Stomach (tissue), 19 donors: ENCODE measurements at places on chromosomes 3 and 15. TPM values are rescaled to one million over a fixed set of nuclear protein-coding genes. Genes with fewer than 3 reads are reported as not detected.
A peak's percentile ranks its signal among the peaks of the same experiment; 100 is the strongest.

GRCh38 chr15:83477172-83477807, 30.1 kb downstream of the SH3GL3 start:
- peak; percentile 64 for DNase-seq

- peak; percentile 77 for DNase-seq
These were observed 607 bp upstream of the IMP3 start for GRCh38 chr15:75640483-75641178.

- DNase-seq: no peak
These were observed 252.5 kb downstream of the SUCLG2 start for GRCh38 chr3:67401921-67402320.

DNA sequence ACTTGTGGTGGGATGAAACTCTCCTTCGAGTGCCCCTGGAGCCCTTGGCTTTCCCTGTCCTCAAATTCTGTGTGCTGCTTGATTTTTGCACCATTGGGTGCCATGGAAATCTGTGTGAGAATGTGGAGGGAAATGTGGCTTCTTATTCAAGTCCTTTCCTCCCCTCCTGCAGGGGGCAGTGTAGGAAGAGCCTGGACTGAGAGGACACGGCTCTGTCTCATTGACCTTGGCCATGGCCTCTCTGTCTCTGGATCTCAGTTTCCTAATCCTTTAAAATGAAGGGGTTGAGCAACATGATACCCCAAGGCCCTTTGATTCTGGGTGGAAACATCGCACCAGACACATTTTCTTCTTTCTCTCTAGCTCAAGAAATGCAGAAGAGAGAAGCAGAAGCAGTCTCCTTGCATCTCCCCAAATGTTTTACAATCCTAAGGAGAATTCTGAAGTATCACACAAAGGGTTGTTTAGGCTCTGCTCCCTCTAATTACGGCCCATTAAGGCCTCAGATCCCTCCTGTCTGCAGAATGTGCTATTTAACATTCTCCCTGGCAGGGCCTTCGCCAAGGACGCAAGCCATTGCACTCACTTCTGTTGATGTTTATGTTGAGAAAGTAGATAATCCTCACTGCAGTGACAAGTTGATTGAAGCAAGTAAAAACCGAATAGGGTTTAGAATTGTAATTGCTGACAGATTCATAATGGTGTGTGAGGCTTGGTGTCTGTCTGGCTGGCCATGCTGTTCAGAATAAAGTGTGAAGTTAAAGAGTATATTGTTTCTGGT, 169.1 kb downstream of the TPRG1 start:
- DNase-seq: no peak

AGBL1 gene
- under 0.01 TPM for total RNA-seq

CPLX3 gene
- total RNA-seq: 37.5 TPM

DNA sequence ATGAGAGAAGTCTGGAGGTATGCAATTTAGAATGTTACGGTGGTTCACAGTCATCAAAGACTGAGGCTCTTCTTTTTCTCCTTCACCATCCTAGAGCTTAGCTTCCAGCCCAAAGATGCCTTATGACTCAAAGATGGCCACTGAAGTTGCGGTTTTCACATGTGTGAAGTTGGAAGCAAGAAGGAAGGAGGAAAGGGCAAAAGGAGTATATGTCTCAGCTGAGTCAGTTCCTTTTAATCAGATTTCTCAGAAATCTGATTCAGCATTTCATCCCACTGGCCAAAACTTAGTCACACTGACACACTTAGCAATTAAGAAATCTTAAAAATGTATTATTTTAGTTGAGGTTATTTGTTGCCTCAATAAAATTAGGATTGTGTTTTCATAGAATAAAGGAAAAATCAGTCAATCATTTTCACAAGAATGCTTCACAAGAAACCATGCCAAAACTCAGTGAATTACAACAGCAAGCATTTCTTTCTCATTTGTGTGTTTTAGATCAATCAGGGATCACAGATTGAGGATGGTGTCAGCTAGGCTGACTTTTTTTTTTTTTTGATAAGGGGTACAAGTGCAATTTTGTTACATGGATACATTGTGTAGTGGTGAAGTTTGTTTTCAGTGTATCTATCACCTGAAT, 211.1 kb upstream of the GADL1 start:
- no peak for DNase-seq

- DNase-seq: no peak
These were observed 3.6 kb downstream of the CADM2 start for GRCh38 chr3:84962415-84962814.

GRCh38 chr3:108183971-108184370, 38.3 kb downstream of the IFT57 start:
- DNase-seq: no peak

- DNase-seq: peak; percentile 6
These were observed 71.7 kb downstream of the CYP19A1 start for GRCh38 chr15:51266656-51267050.

DNA sequence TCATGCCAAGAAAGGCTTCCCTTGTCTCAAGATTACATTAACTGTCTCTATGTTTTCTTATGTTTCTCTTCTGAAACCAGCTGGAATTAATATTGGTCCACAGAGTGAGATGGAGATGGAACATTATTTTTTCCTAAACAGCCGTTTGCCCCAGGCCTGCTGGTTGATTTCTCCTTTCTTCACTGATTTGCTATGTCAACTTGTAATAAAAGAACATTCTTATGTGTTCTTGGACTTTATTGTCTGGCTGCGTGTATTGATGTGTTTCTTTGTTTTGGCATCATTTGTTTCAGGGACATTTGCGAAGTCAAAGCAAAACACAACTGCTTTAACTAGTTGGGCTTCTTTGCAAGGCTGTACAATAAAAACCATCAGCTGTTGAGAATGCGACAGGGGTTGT, 168.5 kb downstream of the FAM43A start:
- no peak for DNase-seq

DNA sequence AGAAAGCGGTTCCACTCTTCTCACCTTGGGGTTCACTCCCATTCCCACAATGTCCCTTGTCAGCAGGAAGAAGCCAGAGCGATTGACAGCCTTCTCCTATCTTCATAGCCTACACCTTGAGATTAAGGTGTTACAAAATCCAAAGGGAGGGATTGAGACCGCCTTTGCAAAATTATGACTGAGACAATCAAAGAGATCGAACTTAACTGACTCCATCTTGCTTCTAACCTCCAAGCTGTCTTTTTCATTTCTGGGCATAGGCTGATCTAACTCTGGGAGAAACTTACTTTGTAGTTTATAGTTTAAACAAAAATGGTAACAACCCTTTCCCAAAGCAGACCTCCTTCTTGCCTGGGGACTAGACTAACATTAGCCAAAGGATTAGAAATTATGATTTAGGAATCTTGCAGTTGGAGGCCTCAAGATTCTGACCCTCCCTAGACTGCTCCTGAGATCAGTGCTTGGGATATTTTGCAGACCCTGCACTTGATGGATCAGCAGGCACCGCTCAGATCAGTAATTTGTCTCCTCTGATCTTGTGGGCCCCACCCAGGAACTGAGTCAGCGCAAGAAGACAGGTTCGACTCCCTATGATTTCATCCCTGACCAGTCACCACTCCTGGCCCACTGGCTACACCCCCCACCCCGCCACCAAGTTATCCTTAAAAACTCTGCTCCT, 40.0 kb downstream of the PAQR5 start:
- no peak for DNase-seq

DNA sequence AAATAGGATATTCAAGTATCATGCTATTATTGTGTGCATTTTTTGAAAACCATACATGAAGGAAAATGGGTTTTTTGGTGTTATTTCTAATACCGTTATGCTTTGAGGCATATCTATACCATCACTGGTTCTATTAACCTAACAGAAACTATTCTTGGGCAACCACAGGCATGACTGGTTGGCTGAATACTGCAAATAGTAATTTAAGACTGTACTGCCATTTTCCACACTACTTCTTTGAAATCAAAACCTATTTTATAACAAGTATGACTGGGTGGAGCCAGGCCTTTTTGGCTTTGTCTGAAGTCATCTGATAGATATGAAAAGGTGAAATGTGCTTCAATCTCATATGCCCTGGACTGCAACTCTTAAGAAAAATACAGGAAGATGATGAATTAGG, 115.1 kb downstream of the ULK4 start:
- no peak for DNase-seq

TTC23 gene
- total RNA-seq: 28.5 TPM

MESP1 gene
- 2.2 TPM for total RNA-seq

GRCh38 chr3:159896543-159896942, 92.1 kb upstream of the IL12A start:
- no peak for DNase-seq

KCNAB1 gene
- total RNA-seq: not detected

GRCh38 chr15:99322643-99323405, 71.5 kb downstream of the LRRC28 start:
- DNase-seq: no peak

TF gene
- not detected for total RNA-seq

ARHGEF3 gene
- 15.6 TPM for total RNA-seq

DNA sequence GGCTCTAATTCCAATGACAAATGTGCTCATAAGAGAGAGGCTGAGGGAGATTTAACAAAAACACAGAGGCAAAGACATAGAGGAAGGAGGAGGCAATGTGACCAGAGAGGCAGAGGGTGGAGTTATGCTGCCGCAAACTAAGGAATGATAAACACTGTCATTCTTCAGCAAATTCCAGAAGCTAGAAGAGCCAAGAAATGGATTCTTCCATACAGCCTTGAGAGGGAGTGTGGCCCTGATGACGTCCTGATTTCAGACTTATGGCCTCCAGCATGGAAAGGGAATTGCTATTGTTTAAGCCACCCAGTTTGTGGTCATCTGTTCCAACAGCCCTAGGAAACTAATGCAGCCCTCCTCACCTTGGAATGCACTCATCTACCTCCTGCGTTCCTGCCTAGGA, 30.5 kb downstream of the CD47 start:
- DNase-seq: no peak

GRCh38 chr3:102510663-102511062, 75.8 kb downstream of the ZPLD1 start:
- DNase-seq: peak; percentile 6

- no peak for DNase-seq
These were observed 17.8 kb upstream of the ABHD2 start for GRCh38 chr15:89070197-89071124.

DNA sequence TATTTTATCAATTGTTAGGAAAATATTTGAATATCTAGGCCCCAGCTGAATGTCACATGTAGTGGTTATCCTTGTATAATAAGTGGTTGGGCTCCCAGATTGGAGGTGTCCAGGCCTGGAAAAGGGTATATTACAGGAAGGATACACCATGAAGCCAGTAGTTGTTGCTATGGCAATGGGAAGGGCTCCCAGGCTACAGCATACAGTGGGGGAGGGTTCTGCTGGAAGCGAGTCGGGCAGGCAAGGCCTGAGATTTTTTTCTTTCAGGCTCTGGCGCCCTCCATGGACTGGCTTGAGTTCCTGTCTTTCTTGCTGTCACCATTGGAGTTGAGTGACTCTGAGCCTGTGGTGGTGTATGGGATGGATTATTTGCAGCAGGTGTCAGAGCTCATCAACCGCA, 8.9 kb downstream of the ECE2 start:
- DNase-seq: peak; percentile 34

ANKRD34C gene
- total RNA-seq: not detected

DNA sequence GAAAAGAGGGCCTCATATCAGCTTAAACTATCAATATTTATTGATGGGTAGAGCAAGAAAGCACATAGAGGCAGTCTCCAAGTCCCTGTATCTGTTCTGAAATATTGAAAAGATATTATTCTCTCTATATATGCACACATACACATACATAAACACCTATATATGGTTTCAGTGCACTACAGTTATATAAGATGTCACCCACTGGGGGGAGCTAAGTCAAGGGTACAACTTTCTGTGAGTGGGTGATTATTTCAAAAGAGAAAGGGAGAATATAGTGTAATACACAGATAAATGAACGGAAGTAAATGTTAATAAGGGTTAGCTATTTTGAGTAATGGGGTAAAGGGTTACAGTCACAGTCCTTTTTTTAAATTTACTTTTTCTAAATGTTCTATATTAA, 8.8 kb downstream of the SNTN start:
- DNase-seq: no peak

DNA sequence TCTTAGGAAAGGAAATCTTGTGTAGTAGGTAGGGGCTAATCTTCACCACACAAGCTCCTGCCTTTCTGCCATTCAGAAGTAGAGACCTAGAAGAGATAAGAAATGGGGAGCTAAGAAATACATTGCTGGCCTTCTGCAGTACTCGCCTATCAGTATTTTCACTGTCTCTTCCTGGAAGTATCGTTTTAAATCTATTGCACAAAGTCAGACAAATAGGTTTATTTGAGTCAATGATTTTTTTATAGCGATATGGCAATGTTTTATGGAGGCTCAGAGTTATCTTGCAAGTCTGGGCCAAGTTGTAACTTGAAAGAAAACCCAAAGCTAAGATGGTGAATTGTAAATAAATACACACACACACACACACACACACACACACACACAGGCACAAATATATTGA, 103.8 kb downstream of the PTPRG start:
- no peak for DNase-seq

DNA sequence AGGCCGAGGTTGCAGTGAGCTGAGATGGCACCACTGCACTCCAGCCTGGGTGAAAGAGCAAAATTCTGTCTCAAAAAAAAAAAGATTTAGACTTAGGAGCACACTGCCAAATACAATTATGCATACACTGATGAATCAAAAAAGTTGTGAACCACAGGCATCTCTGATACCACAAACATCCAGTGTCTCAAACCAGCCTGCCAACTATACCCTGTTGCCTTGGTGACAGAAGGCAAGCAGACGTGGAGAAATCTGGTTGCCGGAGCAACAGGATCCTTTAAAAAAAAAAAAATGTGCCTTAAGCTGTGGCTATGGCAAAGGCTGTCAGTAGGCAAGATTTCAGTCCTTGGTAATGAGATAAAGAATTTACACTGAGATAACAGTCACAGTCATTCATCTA, 202.3 kb downstream of the NEK10 start:
- DNase-seq: no peak

GRCh38 chr3:54270816-54271526, 148.6 kb downstream of the CACNA2D3 start:
- no peak for DNase-seq

DNA sequence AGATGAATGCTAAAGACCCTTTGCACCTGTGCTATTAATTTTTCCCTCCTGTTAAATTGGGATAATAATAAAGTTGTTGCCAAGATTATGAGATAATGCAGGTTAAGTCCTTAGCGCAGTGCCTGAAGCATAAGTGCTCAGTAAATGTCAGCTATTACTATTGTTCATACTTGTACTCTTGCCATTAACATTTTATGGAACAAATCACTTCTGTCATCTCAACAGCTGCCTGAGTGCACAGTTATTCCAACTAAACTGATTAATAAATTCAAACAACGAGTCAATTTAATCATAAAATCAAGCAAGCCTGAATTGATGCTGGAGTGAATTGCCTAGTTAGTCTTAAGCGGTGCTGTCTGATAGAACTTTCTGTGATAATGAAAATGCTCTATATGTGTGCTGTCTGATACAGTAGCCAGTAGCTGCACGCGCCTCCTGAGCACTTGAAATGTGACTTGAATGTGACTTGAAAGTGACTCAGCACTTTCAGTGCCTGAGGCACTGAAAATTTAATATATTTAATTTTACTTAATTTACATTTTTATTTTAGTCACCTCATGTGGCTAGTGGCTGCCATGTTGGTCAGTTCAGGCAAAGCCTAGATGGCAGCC, 198.7 kb upstream of the PFN2 start:
- DNase-seq: peak; percentile 8

FGD5 gene
- total RNA-seq: 8.1 TPM

- DNase-seq: no peak
These were observed 346.6 kb downstream of the ZBTB20 start for GRCh38 chr3:114800272-114801031.

IL16 gene
- total RNA-seq: 21.0 TPM

PLIN1 gene
- total RNA-seq: 3.8 TPM

EPHB1 gene
- 1.3 TPM for total RNA-seq
